Ovary (tissue), 10 donors: ENCODE measurements at places on chromosomes 5 and 9. TPM values are rescaled to one million over a fixed set of nuclear protein-coding genes. Genes with fewer than 3 reads are reported as not detected.

SLC36A2 gene
- not detected for total RNA-seq

LCN15 gene
- not detected for total RNA-seq

GPX3 gene
- 269 TPM for total RNA-seq

PTPRD gene
- total RNA-seq: 231 TPM

TICAM2 gene
- 5.5 TPM for total RNA-seq

NME5 gene
- total RNA-seq: 4.6 TPM

FBP2 gene
- total RNA-seq: not detected

RAD1 gene
- 12.7 TPM for total RNA-seq

FOXD4L3 gene
- total RNA-seq: not detected

ACOT12 gene
- total RNA-seq: not detected
